NCI-H460 (cell line): ENCODE measurements at places on chromosomes 6 and 20.

GRCh38 chr6:139144490-139145085 lies 9.7 kb downstream of the HECA start:
- DNase-seq: no peak

DNA sequence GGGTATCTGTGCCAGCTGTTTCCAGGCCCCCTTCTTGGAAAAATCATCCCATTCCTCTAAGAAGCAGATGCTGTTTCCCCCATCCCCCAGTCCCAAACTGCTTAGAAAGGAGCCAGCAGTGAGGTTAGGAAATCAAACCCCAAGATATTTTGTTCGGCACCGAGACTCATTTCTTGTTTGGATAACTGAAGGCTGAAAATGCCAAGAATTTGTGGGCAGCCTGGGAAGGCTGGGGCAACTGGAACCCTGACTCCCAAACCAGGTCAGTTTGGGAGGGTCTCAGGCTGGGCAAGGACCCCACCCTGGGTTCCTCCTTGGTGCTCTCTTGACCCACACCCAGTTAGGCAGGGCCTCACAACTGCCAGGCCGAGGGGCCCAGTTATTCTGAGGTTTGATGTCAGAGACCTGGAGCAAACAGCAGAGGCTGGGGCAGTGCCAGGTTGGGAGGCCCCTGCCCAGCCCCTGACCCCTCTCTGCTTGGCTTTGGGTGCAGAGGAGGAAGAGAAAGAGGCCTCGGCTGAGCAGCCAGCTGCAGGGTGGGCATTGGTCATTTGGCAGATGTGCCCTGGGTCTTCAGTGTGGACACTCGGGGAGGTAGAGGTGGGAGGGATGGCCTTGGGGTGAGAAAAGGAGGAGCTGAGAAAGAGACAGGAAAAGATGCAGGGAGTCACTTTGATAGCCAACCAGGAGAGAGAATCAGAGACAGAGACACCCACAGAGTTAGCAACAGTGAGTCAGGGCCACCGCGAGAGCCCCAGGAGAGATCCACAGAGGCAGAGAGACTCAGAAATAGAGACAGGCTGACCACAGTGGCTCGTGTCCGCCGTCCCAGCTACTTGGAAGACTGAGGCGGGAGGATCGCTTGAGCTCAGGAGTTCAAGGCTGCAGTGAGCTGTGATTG lies 5.0 kb downstream of the ANGPT4 start:
- no peak for DNase-seq

DNA sequence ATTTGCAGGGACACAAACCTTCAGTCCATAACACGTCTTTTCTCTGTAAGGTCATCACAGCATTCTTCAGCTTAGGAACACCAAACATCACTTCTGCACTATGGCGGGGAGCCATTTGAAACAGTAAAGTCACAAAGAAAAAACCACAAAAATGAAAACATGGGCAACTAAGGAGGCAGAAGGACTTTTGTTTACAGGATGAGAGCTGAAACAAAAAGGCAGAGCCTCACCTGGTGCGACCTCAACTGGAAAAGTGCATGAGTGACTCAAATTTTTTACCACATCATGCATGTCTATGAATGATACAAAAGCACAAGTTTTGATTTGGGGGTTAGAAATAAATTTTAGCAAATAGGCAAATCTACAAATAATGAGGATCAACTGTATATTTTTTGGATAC lies 68.2 kb upstream of the TNFAIP3 start:
- no peak for DNase-seq

DNA sequence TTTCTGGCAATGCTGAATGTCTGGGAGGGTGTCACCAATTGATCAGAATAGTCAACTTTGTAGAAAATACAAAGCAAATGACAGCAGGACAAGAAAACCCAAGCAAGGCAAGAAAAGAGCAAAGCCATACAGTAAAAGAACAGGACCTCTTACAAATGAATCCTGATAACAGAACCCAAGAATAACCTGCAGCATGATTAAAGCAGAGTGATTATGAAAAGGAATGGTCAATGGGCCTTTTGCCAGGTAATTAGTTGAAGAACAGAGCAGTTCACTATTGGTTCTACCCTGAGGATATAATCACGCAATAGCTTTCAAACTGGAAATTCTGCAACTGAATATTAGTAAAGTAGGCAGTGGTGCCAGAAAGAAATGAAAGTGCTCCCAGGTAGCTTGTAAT lies 319.8 kb downstream of the FRK start:
- DNase-seq: no peak

GRCh38 chr20:57013741-57014140 lies 252.7 kb downstream of the BMP7 start:
- DNase-seq: no peak

GRCh38 chr6:34378470-34378869 lies 14.0 kb downstream of the NUDT3 start:
- no peak for DNase-seq

GRCh38 chr6:14645841-14646240 lies 528.3 kb downstream of the CD83 start:
- DNase-seq: no peak

DNA sequence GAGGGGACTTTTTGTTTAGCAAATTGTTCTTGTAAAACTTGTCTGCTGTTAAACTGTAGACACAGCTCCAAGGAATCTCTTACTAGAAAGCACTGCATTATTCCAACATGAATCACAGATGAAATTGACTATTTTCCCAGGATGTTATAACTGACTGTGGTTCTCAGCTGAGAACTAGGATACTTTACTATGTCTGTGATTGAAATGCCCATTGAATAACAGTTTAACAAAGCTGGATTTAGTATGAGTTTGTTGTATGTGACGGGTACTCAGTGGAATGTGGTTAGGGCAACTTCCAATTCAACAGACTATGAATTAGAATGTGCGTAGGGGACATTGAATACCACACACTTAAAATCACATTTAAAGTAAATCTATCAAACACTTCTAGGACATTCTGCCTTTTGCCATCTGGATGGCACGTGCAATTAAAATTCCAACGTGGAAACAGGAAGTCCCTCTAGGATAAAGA lies 193.4 kb upstream of the PREP start:
- peak; percentile 85 for DNase-seq

- DNase-seq: no peak
Observed at GRCh38 chr20:11850901-11851300, 66.8 kb upstream of the BTBD3 start.

DNA sequence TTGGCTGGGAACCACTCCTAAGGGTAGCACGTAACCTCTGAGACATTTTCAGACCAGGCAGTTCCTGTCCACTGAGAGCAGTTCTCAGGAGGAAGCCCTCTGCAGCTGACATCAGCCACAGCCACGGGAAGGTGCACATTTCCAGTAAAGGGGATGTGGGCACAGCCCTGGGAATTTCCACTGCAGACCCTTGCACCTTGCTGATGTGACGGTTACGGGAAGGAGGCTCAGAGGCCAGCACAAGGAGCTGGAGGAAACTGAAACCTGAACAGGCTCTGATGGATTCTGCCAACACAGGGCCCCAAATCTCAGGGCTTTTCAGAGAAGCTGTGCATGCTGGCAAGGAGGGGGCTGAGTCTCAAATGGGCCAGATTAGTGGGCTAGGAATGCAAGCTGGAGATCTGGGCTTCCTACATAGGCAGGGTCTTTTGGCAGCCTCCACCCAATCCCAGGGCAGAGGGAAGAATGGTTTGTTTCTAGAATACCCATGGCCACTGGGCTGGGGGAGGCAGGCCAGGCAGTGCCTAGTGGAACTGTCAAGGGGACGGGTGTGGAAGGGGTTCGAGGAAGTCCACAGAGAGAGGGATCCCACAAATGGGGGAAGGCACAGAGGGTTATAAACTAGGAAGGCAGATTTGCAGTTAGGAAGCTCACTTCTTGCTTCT lies 14.2 kb downstream of the EBF4 start:
- no peak for DNase-seq

GRCh38 chr20:24978513-24978912 lies 14.0 kb downstream of the APMAP start:
- no peak for DNase-seq

DNA sequence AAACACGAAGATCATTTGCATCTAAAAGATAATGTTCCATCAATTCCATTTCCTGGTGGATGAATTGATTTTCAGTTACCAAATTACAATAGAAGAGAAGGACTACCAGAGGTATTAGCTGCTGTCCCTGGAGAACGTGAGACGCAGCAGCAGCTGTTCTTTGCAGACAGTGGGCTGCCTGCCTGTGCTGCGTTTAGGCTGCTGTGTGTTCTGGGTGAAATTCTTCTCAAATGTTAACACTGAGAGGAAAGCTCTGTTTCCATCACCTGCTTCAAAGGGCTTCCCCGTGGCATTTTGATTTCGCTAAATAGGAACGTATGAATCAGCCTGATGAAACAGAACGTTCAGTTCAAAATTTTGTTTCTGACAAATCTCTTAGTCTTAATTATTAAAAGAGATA lies 362.2 kb downstream of the C6orf118 start:
- no peak for DNase-seq

DNA sequence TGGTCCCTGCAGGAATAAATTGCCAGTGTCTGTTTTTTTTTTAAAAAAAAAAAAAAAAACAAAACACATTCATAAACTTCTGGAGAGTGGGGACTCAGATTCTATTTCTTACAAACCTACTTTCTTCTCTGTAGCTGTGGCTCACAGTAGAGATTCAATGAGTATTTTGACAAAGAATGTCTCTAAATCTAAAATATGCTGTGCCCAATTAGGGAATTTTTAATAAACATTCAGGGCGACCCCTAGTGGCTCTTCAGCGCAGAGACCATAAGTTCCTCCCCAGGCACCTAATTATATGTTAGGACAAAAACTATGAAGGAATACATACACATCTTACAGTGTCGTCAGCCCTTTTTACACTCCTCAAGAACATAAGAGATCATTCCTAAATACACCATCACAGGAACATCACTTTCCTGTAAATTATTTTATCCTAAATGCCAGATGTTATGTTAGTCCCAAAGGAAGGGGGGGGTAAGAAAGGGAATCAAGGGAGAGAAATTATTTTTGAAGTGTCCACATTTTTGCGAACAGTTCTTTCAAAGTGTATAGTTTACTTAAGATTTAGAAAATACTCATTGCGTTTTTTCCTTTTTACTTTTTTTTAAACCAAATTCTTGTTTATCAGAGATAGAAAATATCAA lies 21.8 kb upstream of the NAA20 start:
- DNase-seq: no peak

DNA sequence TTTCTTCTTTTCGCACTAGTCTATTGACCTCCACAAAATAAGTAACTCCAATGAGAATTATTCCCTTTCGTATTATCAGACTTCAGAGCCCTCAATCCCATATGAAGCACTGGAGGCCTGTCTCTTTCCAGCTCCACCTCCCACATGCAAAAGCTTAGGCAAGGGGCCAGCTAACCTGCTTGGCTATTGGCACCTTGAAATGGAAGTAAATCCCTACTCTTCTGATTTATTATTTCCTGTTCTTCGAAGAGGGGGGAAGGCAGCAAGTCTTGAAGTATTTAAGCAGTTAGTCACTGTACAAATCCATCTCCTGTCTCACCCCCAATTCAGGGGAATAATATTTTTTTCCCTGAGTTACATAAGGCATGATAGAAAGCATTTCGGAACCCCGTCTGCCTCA lies 577.8 kb downstream of the MAFB start:
- no peak for DNase-seq

- DNase-seq: no peak
Observed at GRCh38 chr20:41453010-41453950, 86.7 kb upstream of the EMILIN3 start.

DNA sequence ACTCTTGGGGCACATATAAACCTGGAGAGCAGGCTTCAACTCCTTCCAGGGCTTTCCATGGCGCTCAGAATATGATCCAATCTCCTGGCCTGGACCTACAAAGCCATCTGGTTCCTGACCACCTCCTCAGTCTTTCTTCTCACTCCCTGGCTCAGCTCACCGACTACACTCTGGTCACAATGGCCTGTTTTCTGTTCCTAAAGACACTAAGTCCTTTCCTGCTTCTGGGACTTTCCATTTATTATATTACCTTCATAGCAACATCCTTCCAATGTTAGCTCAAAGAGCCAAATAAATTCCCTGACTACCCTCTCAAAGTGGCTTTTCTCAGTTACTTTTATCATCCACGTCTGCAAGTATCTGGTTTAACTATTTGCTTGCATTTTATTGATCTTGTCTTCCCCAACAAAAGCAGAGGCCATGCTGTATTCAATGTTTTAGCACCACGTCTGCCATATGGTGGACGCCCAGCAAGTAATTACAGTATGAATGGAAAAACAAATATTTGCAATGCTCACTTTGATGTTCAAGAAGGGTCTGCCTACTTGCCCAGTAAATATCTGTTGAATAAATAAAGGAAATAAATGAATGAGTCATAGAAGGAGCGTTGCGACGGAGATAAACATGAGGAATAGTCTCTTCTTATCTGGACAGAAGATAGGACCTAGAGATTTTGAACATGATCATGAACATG lies 328.4 kb downstream of the ESR1 start:
- DNase-seq: peak; percentile 9

DNA sequence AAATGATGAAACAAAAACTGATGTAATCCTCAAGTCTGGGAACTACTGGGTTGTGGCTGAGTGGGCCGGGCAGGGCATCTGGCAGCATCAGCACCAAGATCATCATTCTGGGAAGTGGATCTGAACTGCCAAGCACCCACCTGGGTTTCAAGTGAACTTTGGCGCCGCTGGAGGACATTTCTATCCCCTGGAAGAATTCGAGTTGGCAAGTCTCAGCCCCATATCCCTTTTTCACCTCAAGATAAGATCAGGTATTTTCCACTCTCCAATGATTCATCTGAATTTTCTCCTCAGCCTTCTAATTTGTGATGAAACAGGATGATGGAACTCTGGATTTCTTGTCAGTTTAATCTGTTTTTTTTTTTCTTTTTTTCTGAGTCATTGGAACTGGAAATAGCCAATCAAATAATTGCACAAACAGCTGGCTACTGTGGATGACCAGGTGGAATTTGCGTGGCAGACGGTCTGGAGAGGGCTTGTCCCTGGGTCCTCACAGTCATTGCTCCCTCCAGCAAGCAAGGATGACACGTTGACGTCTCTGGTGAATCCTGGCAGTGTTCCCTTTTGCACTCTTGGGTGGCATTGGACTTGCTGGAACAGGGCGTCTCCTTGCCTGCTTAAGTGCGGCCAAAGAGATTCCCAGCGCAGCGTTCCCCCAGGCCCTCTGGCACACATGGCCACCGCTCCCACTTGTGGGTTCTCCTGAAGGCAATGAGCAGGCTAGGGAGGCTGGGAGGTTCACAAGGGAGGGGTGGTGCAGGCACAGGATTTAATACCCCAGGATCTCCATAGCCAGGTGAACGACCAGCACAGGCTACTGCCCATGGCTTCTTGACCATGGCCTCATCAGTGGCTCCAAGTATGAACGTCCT lies 80.4 kb downstream of the DHX35 start:
- DNase-seq: no peak
